Activated T-helper 1 cell treated with anti-CD3 and anti-CD28 coated beads, Interleukin-2, amount 50 U/mL, for 16 hours (primary cell): ENCODE measurements at places on chromosomes 12 and 14.

- no peak for DNase-seq
Measured at GRCh38 chr14:78968265-78968664, 798.1 kb downstream of the NRXN3 start.

DNA sequence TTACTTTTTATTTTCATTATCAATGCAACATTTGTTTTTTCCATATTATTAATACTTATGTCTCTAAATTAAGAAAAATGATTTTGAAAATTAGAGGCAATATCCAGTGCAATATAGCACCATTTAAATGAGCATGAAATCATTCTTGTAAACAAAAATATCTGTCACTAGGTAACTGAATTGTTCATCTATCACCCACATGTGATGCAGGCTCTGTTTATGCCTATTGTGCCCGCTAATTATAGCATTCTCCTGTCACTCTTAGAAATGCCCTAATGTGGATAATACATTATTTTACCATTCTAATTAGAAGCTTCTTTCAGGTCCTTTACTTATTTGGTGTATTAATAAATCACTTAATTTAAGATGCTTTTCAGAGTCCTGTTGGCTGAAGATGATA, 1332.4 kb downstream of the AACS start:
- DNase-seq: no peak

DNA sequence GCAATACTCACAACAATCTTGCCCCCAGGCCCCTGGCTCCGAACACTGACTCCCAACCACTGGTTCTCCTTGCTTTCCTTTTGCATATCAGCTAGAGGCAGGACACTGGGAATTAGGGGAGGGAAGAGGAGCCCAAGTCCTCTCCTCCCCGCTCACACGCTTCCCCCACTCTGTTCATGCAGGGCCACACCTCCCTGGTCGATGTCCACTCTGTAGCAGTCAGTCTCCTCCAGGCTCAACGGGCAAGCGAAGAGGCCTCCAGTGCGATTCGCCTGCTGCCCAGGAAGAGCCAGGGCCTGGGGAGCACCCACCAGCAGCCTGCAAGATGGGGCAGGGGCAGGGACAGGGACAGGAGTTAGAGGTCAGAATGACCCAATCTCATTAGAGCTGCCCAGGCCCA, 4.8 kb downstream of the ITGA7 start:
- no peak for DNase-seq

DNA sequence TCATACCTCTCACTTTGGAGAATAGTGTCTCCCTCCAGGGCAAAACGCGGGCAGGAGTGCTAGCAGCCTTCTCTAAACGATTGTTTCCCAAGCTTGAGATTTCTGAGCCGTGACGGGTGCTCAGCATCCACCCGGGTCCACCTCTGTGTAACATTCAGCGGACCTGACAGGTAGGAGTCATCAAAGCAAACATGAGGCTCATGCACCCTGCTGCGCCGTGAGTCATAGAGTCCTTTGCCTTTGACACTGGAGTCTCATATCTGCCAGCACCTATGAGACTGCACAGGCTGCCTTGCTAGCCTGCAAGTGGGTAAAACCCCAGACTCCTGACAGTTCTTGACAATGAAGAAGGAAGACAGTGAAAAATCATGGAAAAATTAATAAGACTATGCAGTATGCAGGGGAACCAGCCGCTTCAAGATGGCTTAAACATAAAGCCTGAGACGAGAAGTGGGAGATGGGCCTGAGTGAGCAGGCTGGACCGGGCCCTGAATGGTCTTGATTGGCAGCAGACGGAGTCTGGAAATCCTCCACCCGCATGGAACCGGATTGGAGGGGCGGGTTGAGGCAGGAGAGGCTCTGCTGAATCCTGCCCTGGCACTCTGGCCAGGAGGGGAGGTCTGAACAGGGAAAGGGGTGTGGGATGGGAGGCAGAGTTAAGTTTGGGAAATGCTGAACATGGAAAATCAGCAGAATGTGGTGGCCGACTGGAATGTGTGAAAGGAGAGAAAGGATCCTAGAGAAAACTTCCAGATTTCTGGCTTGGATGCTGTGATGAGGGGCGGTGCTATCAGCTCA, 54.2 kb downstream of the LGMN start:
- DNase-seq: no peak

- DNase-seq: no peak
Measured at GRCh38 chr12:77013091-77013490, 52.3 kb downstream of the E2F7 start.

GRCh38 chr14:22848351-22849164, 12.2 kb downstream of the MMP14 start:
- DNase-seq: no peak

- no peak for DNase-seq
Measured at GRCh38 chr12:50901685-50902113, 50.6 kb upstream of the HIGD1C start.

DNA sequence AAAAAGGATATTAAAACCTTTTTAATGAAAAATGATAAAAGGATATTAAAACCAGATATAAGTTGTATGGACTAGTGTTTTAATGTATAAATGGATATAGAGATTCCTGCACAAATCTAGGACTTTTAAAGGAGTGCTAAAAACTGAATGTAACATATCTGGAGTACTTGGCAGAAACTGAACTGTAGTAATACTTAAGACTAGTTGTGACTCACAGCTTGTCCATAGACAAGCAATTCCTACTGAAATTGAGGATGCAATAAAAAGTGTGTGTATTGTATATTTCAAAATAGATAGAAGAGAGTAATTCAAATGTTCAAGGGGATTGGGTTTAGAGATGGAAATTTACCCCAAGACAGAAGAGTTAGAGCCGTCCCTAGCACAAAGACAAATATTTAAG, 59.6 kb downstream of the FBXO33 start:
- DNase-seq: no peak

GRCh38 chr12:2145433-2145998, 92.7 kb downstream of the CACNA1C start:
- no peak for DNase-seq

GRCh38 chr12:118618695-118619094, 242.3 kb downstream of the SUDS3 start:
- no peak for DNase-seq

DNA sequence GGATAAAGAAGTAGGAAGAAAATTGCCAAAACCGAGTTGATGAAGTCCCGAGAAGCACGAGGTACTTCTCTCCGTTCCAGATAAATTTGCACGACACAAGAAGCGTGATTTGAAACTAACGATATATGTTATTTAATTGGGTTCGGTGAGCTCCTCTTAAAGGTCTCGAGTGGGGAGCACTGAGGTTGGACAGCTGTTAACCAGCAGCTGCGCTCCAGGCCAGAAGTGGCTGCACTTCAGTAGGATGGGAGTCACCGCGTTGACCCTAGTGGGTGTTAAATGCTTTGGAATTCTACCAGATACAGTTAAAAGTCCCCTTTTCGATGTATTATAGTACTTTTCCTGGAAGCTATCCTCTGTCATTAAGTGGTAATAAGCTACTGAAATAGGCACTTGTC, 953 bp upstream of the DCAF5 start:
- DNase-seq: no peak

- peak; percentile 41 for DNase-seq
Measured at GRCh38 chr14:21852061-21852664, 178.5 kb upstream of the OR4E1 start.

- DNase-seq: no peak
Measured at GRCh38 chr14:59123975-59124374, 64.5 kb upstream of the DAAM1 start.

DNA sequence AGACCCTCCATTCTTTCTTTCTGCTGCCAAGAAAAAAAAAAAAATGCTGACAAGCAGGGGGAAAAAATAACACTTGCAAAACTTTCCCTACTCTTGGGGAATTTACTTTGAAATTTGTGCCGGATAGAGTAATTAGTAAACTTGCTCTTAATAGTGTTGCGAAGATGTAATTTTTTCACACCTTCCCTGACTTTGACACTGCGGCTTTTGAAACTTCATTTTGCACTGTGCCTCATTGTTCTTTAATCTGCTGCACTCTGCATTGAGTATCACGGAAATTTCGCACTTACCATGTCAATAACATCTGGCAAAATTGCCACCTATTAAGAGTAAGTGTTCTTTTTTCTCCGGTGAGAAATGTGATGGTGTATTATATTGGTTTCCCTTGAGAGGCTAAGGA, 596.1 kb downstream of the VRK1 start:
- DNase-seq: no peak

- no peak for DNase-seq
Measured at GRCh38 chr12:52822771-52823510, 9.0 kb upstream of the KRT4 start.

DNA sequence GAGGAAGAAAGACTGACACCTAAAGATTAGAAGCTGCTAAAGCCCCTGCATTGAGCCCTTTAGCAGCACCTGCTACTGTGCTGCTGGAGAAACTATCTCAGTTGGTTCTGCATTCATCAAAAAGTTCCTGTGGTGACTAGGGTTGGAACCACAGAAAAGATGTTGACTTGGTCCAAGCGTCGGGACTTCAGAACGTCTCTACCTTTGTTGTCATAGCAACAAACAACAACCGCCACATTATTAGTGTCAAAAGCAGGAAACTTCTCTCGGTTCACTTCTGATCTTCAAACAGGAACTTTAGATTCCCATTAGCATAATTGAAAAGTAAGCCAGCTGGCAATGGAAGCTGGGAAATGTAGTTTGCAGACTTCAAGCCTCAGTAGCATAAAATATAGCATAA, 368.0 kb downstream of the SEC23A start:
- DNase-seq: no peak

GRCh38 chr14:101363880-101364391, 197.4 kb upstream of the DIO3 start:
- no peak for DNase-seq

- no peak for DNase-seq
Measured at GRCh38 chr14:100868621-100869370, 34.7 kb downstream of the RTL1 start.

DNA sequence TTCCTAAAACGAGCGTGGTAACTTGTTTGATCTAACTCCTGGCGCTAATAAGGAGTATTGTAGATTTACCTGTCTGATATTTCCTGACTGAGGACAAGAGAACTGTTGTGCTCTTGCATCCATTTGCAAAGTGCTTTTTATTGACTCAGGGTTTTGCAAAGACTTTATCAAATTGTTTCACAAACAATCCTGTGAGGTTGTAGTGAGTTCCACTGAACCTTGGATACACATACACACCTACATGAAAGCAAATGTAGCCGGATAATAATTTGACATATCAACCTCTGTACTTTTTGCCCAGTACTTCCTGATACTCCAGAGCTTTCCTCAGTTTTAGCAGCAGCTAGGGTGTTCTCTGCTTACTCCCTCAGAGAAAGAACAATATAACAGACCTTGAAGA, 6.7 kb upstream of the PTGER2 start:
- no peak for DNase-seq

DNA sequence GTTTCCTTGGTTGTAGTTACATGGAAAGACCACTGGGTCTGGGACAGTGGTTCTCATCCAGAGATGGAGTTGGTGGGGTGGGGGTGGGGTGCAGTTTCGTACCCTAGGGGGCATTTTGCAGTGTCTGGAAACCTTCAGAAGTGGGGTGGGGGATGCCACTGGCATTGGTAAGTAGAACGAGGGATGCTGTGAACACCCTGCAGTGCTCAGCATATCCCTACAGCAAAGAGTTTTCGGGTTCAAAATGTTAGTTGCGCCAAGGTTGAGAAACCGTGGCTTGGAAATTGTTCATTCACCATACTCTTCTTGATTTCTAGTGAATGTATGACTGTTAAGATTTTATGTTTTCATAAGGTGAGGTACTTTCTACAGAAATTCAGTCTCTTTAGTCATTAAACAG, 28.7 kb downstream of the TRAF3 start:
- DNase-seq: no peak

DNA sequence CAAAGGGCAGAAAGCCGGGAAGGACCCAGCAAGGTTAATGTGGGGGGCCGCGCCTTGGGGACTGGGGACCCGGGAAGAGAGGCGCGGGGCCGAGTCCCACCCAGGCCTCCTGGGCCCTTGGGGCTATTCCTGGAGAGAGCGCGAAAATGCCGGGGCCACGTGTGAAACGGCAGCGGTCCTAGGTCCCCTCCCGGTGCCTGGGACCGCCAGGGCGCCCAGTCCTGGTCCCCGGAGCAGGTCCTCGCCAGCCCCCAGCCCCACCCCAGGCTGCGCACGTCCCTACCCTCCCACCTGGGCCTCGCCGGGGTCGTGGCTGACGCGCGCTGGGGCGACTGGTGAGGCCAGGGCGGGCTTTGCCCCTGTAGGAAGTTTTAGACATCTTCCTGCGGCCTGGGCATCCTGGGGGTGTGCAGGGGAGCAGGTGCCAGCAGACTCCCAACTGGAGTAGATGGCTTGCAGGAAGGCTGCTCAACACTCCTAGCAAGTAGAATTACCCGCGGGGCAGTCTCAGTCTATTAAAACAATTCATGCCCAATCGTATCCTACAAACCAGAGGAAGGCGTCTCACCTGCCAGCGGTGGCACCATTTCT, 708 bp downstream of the FAR2 start:
- DNase-seq: no peak

- no peak for DNase-seq
Measured at GRCh38 chr14:96830946-96831345, 33.8 kb downstream of the VRK1 start.

DNA sequence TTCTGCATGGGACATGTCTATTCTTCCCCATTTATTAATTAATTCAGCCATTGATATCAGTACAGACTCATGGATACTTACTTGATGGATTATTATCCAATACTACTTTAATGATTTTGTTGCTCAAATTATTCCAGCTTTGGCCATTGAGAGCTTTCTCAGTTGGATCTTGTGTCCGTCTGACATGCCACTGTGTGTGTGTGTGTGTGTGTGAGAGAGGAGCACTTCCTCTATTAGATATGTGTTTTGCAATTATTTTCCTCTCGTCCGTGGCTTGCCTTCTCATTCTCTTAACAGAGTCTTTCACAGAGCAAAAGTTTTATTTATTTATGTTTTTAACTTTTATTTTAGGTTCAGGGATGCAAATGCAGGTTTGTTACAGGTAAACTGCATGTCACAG, 194.2 kb downstream of the ADGRD1 start:
- DNase-seq: no peak

DNA sequence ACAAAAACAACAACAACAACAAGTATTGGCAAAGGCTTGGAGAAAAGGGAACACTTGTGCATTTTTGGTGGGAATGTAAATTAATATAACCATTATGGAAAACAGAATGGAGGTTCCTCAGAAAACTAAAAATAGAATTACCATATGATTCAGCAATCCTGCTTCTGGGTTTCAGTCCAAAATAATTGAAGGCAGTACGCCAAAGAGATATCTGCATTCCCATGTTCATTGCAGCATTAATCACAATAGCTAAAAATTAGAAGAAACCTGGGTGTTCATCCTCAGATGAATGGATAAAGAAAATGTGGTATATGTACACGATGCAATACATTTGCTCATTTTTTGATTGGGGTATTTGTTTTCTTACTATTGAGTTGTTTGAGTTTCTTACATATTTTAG, 813.0 kb downstream of the NRXN3 start:
- no peak for DNase-seq

DNA sequence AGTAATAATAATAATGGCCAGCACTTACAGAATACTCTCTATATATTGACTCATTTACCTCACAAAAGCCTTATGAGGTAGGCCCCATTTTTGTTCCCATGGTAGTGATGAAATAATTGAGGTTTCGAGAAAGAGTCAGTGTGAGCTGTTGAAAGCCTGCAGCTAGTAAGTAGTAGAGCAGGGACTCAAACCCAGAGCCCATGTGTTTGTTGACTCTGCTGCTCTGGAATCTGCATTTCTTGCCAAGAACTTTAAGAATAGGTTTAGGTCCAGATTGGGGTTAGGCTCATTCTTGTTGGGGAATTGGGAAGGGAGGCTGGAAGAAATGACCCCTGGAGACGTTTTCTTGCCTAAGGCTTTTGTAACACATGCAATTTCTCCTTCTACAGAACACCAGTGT, 27.9 kb downstream of the DYRK4 start:
- no peak for DNase-seq

- no peak for DNase-seq
Measured at GRCh38 chr12:11771895-11772502, 122.5 kb downstream of the ETV6 start.
